ENCODE measurements at places on chromosomes 3 and 15. TPM values are rescaled to one million over a fixed set of nuclear protein-coding genes. Genes with fewer than 3 reads are reported as not detected.

- H3K27ac ChIP-seq = no peak overlapping the region
- H3K27me3 ChIP-seq = no peaks in the 10 kb centered on the region
- no peak overlapping the region for H3K4me3 ChIP-seq
- no peak for DNase-seq
- no peaks in the 10 kb centered on the region for H3K36me3 ChIP-seq
- peaks cover 4% of the 10 kb centered on the region for H3K4me1 ChIP-seq
Observed at GRCh38 chr3:142886940-142887339, 1.9 kb downstream of the PCOLCE2 start.

LRRC34 gene
- total RNA-seq = 6.4 TPM

GRCh38 chr15:66786708-66787488, 84.9 kb downstream of the SMAD6 start:
- no peaks in the 10 kb centered on the region for H3K27me3 ChIP-seq
- H3K36me3 ChIP-seq = no peaks in the 10 kb centered on the region
- no peak overlapping the region for H3K4me3 ChIP-seq
- H3K4me1 ChIP-seq = no peaks in the 10 kb centered on the region

DNA sequence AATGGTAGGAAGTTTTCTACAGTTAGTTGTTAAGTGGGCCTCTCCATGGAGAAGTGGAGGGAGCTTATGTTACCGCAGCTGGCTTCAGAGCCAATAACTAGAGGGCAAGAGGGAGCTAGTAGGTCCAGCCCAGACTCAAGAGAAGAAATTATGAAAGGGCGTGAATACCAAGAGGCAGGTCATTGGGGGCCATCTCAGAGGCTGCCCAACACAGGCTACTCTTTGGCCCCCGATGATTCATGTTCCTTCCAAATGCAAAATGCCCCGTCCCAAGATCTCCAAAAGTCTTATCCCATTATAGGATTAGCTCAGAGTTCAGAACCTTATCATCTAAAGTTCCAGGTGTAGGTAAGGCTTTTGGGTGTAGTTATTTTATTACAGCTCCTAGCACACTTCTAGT, 94.5 kb downstream of the FNDC3B start:
- DNase-seq = no peak
- H3K36me3 ChIP-seq = no peaks in the 10 kb centered on the region
- H3K4me1 ChIP-seq = peaks cover 71% of the 10 kb centered on the region
- no peak overlapping the region for H3K27ac ChIP-seq
- no peaks in the 10 kb centered on the region for H3K27me3 ChIP-seq

DNA sequence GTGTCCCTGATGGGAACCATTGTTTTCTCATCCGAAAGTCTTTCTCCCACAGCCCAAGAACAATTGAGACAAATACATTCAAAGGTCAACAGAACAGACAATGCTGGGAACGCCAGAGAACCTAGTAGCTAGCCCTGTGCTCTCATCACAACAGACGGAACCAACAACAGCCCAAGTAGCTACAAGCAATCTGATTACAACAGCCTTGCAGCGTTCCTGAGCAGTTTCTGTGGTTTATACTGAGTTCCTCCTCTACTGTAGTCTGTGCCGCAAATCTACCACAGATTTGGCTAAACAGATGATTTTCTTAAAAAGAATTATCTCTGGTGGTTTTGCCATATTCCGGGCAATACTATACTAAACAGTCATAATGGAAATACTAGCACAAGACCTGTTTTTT, 435.6 kb downstream of the MECOM start:
- H3K27me3 ChIP-seq = no peaks in the 10 kb centered on the region
- H3K4me3 ChIP-seq = no peak overlapping the region
- no peaks in the 10 kb centered on the region for H3K36me3 ChIP-seq
- DNase-seq = no peak
